ENCODE measurements at places on chromosomes 6 and 20.

DNA sequence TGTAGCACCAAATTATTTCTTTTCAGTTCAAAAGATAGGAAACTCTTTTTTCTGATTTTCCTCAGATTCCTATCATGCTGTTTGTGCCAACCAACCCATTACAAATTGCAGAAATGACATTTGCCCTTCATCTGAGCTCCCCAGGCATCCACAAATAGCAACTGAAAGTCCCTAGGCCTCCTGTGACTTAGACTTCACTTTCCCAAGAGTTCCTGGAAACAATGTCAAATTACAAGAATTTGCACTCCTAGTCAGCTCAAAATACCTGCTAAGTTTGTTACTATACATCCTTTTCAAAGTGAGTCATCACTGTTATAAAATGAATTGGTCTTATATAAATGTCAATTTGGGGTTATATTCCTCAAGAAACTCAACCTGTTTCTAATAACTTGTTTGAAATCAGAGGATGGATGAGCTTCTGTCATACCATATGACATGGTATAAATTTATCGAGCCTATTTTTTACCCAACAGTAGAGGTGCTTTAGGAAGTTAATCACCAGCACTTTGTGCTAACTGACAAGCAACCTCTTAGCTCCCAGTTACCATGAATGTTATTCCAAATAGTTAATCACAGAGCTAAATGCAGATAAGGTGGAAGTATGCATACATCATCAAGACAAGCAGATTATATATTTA is 256.5 kb downstream of the HACE1 start:
- DNase-seq = no peak

DNA sequence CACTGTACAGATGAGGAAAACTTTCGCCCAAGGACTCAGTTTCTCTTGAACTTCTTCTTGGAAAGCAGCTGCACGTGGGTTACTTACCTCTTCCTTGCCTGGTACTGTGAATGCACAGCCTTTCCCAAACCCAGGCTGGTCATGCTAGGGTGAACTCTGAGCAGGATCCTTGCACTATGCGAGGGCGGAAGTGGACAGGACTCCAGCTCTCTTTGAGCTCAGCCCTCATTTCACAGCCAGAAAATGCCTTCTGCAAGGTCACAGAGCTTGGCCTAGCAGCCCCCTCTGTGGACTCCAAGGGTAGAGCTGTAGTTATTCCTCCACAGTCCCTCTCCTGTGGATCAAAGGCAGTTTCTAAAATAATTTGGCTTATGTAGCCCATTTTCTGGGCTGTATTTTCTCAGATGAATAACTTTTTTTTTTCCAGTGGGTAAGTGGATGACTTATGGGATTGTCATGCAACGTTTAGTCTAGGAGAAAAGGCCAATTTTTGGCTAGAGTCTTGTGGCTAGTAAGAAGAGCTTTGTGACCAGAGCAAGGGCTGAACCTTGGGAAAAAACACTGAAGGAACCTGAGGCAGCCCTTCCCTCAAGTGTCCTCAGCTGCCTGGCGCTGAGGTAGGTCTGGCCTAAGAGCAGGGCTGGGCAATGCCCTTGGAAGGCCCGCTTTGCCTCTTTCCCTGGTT is 172.7 kb downstream of the SCP2D1 start:
- DNase-seq = no peak

DNA sequence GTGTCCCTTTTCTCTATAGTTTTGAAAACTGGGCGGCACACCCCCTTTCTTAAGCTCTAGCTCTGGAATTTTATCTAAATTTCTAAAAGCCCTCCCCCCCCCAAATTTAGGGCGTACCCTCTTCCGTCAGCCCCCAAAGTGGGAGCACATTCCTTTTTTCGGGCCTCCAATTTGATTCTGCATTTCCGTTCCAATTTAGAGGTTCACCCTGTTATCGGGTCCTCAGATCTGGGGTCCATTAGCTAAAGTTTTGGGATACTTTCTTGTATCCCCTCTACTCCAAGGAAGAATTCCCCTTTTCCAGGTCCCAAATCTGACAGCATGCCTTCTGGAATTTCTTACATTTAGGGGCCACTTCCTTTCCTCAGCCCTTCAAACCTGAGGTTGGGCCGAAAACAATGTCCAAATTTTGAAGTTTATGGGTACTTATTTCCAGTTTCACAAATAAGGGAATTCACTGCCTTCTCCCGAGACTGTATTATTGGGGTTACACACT is 796 bp downstream of the PHF20 start:
- no peak for DNase-seq

DNA sequence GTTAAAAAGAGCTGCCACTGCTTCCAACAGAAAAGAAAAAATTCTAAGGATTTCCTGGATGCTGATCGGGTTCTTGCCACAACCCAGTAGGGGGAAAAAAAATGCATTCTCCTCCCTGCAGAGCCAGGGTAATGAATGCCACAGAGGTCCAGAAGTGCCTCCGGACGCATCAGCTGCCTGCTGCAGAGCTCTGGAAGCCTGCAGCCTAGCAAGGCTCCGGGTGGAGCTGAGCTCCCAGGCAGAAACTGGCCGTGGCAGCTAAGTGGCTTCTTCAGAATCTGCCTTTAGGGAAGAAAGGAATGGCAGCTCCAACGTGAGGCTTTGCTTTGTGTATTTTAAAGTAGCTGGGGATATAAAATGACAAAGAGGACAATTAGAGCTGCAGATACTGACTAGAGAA is 155.0 kb downstream of the CFAP61 start:
- no peak for DNase-seq

GRCh38 chr6:14091339-14091978 is 26.1 kb upstream of the CD83 start:
- no peak for DNase-seq

DNA sequence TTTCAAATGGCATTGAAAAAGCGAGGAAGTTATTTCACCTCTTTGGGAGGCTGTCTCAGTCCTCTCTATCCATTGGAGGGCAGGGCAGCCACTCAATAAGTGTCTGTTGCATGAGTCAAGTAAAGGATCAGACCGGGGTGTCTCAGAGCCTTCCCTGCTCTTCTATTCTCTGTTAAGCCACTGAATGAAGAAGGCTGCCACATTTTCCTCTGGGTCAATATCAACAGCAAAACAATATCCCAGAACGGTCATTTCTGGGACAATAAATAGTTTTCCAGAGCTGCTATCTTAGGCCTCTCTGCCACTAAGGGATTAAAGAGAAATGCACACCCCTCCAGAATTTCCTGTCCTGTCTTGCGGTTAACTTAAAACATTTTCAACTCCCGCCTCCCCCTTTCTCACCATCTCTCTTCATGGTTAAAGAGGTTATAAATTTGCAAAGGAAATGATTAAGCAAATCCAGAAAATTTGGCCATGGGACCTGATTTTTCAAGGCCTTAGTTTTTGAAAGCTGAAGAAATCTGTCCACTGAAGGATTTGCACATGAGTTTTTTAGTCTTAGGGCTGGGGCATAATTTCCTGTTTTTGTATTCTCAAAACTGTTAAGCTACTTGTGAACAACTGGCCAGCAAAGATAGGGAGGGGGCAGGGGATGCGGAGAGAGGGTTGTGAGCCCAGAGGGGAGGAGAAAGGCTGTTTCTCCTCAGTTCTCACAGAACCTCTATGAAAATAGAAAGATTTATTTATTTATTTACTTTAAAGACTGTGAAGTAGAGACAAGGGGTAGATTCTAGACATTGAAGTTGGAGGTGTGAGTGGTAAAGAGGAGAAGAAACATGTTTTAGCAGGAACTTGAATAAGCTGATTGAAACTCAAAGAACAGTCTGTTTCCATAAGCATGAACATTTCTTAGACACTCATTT is 135.7 kb downstream of the BCAS1 start:
- peak; percentile 74 for DNase-seq

DNA sequence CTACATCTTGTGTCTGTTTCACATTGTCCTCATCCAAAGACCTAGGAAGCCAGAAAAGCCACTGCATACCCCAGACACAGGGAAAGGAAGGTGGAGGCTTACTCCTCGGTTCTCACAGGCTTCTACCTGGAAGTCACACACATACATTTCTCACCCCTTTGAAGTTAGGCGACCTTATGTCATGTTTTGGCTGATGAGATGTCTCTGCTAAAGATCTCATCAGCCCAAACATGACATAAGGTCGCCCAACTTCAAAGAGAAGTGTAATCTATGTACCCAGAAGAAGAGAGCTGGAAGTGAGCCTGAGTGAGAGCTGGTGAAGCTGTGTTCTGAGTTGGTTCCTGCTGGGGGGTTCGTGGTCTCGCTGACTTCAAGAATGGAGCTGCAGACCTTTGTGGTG is 47.5 kb upstream of the SLC22A23 start:
- DNase-seq = no peak

Measured in RWPE1 (cell line).